ENCODE measurements at places on chromosomes 7 and 10.

GRCh38 chr10:62177111-62177510 lies 91.5 kb downstream of the RTKN2 start:
- DNase-seq: no peak
- no peaks in the 10 kb centered on the region for H3K36me3 ChIP-seq
- peaks cover 16% of the 10 kb centered on the region for H3K4me1 ChIP-seq
- no peak overlapping the region for H3K27ac ChIP-seq

GRCh38 chr10:79146611-79147130 lies 77.9 kb downstream of the ZMIZ1 start:
- H3K4me3 ChIP-seq: no peak overlapping the region
- no peaks in the 10 kb centered on the region for H3K27me3 ChIP-seq
- DNase-seq: peak; percentile 11
- H3K36me3 ChIP-seq: peaks cover 2% of the 10 kb centered on the region
- H3K4me1 ChIP-seq: peaks cover 88% of the 10 kb centered on the region

- DNase-seq: no peak
- no peak overlapping the region for H3K4me3 ChIP-seq
Measured at GRCh38 chr7:44327981-44328380, 2.6 kb upstream of the CAMK2B start.

GRCh38 chr10:130393342-130393741 lies 257.2 kb downstream of the GLRX3 start:
- no peak for DNase-seq
- no peak overlapping the region for H3K4me3 ChIP-seq
- H3K4me1 ChIP-seq: no peaks in the 10 kb centered on the region
- no peaks in the 10 kb centered on the region for H3K27me3 ChIP-seq
- no peak overlapping the region for H3K27ac ChIP-seq

GRCh38 chr10:7980196-7980595 lies 74.3 kb upstream of the GATA3 start:
- peaks cover 28% of the 10 kb centered on the region for H3K36me3 ChIP-seq
- H3K4me3 ChIP-seq: no peak overlapping the region
- no peaks in the 10 kb centered on the region for H3K27me3 ChIP-seq
- no peaks in the 10 kb centered on the region for H3K4me1 ChIP-seq
- DNase-seq: no peak

DNA sequence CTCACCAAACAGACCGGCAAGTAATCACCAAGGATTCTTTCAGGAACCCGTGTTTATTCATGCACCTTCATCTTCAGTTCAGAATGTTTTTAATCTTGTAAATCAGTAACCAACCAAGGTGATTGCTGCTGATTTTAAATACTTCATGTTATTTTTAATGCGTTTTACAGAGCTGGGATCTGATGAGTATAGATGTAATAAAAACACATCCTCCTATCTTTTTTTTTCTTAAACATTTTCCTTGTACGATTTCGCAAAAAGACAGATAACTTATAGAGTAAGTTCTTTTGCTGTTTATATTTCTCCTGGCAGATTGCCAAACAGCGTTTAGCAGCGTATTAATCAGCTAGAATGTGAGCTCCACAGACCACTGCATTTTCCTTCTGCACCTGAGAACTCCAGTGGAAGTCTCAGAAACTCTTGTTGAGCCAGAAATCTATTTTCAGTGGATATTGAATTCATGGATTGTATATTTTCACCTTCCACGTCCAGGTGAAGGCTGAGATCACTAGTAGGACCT lies 397.8 kb upstream of the NRP1 start:
- no peak overlapping the region for H3K4me3 ChIP-seq
- H3K27me3 ChIP-seq: peaks cover 3% of the 10 kb centered on the region
- no peaks in the 10 kb centered on the region for H3K4me1 ChIP-seq

DNA sequence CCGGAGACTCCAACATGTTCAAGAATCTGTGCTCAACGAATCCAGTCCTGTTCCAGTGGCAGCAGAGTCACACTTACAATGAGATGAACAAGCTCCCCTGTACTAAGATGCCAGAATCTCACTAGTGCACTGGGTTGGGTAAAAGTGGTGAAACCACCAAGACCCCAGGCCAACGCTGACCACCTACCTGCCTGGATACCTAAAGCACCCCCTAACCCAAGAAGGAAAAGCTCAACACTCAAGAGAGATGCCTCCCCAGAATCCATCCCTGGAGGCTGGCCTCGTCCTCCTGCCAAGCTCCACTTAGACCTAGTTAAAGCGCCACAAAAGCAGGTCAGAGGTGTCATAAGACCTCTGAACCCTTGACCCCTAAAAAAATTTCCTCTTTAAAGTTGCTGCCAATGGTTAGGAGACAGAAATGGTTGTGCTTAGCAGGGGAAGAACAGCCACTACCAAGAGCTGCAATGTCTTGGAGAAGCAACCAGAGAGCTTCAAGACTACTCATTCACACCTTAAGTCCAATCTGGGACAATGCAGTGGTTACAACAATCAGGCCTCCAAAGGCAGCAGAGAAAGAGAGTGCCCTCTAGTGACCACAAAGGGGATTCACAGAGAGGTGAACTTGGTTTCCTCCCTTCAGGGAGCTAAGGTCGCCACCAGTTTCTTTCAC lies 94.6 kb upstream of the MACROH2A2 start:
- no peak overlapping the region for H3K27ac ChIP-seq
- H3K4me3 ChIP-seq: no peak overlapping the region
- DNase-seq: no peak
- H3K27me3 ChIP-seq: peaks cover 13% of the 10 kb centered on the region
- no peaks in the 10 kb centered on the region for H3K36me3 ChIP-seq

DNA sequence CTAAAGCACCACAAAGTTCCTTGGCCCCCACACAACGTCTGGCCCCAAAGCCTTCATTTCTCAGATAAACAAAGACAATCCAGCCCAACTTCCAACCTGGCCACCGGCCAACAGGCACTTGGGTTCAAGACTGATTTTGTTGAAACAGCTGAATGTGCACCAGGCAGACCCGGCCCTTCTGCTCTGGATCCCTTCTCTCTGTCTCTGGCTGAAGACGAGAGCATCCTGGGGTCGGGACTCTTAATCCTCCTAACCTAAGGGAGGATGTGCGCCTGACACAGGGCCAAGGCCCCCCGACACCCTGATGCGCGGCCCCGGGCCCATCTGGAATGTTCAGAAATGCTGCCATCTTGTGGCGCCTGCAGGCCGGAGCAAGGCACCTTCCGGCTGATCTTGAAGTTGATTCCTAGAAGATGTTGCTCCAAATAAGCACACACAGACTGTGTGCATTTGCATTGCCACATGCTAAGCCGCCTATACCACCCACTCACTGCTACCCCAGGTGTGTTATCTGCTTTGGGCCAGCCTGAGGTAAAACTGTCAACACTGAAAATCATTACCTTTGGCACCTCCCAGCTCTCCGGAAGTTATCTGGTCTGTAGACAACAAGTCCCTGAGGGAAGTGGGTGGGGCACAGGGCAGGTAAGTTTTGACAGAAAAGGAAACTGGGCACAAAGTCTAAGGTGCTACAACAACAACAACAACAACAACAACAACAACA lies 98.4 kb upstream of the HABP2 start:
- no peak overlapping the region for H3K4me3 ChIP-seq
- no peaks in the 10 kb centered on the region for H3K36me3 ChIP-seq
- H3K4me1 ChIP-seq: peaks cover 2% of the 10 kb centered on the region
- no peak for DNase-seq
- H3K27me3 ChIP-seq: peaks cover 9% of the 10 kb centered on the region

- peak; percentile 34 for DNase-seq
- H3K36me3 ChIP-seq: no peaks in the 10 kb centered on the region
- H3K27me3 ChIP-seq: no peaks in the 10 kb centered on the region
- no peaks in the 10 kb centered on the region for H3K4me1 ChIP-seq
- H3K27ac ChIP-seq: no peak overlapping the region
Measured at GRCh38 chr10:46524472-46525176, 31.8 kb downstream of the GPRIN2 start.

DNA sequence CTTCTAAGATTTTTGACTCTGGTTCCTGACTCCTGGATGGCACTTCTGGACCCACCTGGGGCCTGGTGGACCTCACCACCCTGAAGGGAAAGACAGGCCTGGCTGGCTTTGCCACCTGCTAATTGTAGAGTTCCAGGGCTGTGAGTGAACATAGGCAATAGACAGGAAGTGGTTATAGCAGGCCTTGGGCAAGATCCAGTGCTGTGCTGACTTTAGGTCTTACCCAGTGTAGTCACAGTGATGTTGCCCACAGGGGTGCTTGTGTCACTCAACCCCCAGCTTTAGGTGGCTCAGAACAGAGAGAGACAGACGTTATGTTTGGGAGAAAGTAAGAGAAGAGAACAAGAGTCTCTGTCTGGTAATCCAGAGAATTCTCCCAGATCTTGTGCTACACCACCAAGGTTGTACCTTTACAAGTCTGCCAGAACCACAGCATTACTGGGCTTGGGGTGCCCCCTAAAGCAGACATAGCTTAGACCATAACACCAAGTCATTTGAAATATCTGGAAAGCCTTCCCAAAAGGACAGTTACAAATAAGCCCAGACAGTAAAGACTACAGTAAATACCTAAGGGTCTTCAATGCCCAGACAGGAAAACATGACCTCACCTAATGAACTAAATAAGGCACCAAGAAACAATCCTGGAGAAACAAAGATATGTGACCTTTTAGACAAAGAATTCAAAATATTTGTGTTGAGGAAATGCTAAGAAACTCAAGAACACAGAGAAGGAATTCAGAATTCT lies 303.4 kb downstream of the PCLO start:
- H3K27me3 ChIP-seq: no peaks in the 10 kb centered on the region
- H3K36me3 ChIP-seq: no peaks in the 10 kb centered on the region
- H3K4me3 ChIP-seq: no peak overlapping the region
- DNase-seq: no peak
- no peaks in the 10 kb centered on the region for H3K4me1 ChIP-seq

GRCh38 chr7:47049234-47049774 lies 532.6 kb downstream of the TNS3 start:
- H3K4me3 ChIP-seq: no peak overlapping the region
- no peaks in the 10 kb centered on the region for H3K4me1 ChIP-seq
- DNase-seq: no peak

GRCh38 chr7:31028006-31028405 lies 24.1 kb upstream of the ADCYAP1R1 start:
- H3K27ac ChIP-seq: no peak overlapping the region
- H3K4me1 ChIP-seq: peaks cover 21% of the 10 kb centered on the region
- no peak for DNase-seq
- H3K36me3 ChIP-seq: no peaks in the 10 kb centered on the region

- peaks cover 2% of the 10 kb centered on the region for H3K4me1 ChIP-seq
- no peak overlapping the region for H3K27ac ChIP-seq
- H3K36me3 ChIP-seq: no peaks in the 10 kb centered on the region
- H3K4me3 ChIP-seq: no peak overlapping the region
- H3K27me3 ChIP-seq: no peaks in the 10 kb centered on the region
Measured at GRCh38 chr10:43939939-43940820, 291.5 kb upstream of the ZNF32 start.

DNA sequence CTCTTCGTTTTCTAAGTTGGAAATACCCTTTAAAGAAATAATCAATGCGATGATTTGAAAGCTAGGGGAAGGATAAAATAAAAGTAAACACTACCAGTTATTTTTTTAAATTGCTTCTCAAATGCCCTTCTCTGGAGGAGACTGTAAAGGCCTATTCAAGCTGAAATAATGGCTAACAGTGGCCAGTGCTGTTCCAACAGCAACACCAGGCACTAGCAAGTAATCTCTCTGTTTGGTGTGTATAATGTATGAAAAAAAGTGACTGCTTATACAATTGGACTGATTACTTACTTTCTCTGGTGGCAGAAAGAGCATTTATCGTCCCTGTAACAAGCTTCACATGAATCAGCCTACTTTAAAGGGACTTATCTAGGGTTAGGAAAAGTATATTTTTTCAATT lies 102.7 kb downstream of the CSTF2T start:
- no peak overlapping the region for H3K4me3 ChIP-seq
- H3K27ac ChIP-seq: no peak overlapping the region
- no peak for DNase-seq
- H3K27me3 ChIP-seq: no peaks in the 10 kb centered on the region

DNA sequence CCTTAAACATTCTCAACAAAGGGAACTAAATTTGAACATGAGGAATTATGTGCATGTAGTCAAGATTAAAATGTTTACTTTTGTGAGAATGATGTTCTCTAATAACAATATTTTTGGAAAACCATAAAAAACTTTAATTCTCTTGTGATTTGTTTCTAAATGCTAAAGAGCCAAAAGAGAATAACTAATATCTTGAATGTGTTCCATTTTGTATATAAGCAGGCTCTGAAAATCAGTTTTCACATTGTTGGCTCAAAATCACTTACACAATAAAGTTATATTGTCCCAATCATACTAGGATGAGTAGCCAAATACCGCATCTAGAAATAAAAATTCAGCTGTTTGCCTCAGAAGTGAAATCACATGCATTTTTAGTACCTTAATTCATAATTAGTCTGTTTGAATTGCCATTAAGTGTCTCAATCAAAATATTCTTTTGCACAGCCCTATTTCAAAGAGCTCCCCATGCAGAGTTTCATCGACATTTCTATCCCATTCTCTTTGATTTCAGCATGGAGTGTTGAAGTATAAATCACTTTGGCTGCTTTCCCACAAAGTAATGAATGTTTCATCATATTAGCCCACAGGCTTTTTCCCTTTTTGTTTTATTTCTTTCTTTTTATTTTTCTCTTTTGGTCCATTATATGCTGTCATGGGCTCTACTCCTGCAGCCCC lies 420.3 kb upstream of the POM121L12 start:
- H3K4me1 ChIP-seq: no peaks in the 10 kb centered on the region
- no peaks in the 10 kb centered on the region for H3K27me3 ChIP-seq
- no peak for DNase-seq
- H3K36me3 ChIP-seq: no peaks in the 10 kb centered on the region
- H3K27ac ChIP-seq: no peak overlapping the region

GRCh38 chr10:809671-810350 lies 120.3 kb upstream of the DIP2C start:
- DNase-seq: no peak
- no peaks in the 10 kb centered on the region for H3K27me3 ChIP-seq
- H3K27ac ChIP-seq: no peak overlapping the region
- peaks cover 60% of the 10 kb centered on the region for H3K36me3 ChIP-seq
- no peak overlapping the region for H3K4me3 ChIP-seq

DNA sequence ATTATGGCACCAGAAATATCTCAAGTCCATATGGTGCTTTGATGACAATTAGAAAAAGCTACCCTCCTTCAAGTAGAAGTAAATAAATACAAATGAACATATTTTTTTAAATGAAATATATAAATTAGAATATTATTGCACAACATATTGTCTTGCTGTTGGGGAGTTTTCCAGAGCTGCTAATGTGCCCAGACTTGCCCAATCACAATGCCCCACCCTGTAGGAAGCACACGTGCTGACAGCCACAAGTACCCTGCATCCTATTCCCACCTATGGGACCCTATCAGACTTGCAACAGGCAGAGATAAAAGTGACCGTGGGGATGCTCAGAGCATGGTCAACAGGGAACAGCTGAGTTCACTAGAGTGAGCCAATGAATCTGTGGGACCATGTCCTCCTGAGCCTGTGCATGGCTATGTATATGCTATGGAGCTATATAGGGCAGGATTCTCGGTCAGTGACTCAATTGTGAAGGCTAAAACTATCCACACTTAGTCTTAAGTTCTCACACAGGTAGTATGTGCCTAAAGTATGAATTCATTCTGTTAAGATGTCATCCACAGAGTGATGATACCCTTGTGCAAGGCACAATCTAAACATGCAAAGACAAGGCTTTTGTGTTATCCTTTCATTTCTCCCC lies 336.0 kb downstream of the HGF start:
- H3K4me1 ChIP-seq: no peaks in the 10 kb centered on the region
- DNase-seq: no peak
- no peak overlapping the region for H3K4me3 ChIP-seq
- no peaks in the 10 kb centered on the region for H3K36me3 ChIP-seq
- no peak overlapping the region for H3K27ac ChIP-seq

All from CD4-positive, alpha-beta T cell (primary cell).